ENCODE measurements at places on chromosomes 16 and 17. TPM values are rescaled to one million over a fixed set of nuclear protein-coding genes. Genes with fewer than 3 reads are reported as not detected.

TERB1 gene
- not detected for polyA plus RNA-seq

ANKRD13B gene
- 2.1 TPM for polyA plus RNA-seq

MMP25 gene
- not detected for polyA plus RNA-seq

HOXB4 gene
- not detected for polyA plus RNA-seq

Measured in Purkinje cell (primary cell).